Heart right ventricle (tissue), 16 donors: ENCODE measurements at places on chromosomes 7 and 10.

GRCh38 chr10:74088722-74089121 is 61.9 kb downstream of the AP3M1 start:
- DNase-seq: no peak

- DNase-seq: no peak
Observed at GRCh38 chr7:39741942-39742623, 118.7 kb downstream of the RALA start.

- DNase-seq: no peak
Observed at GRCh38 chr7:16587129-16587528, 58.4 kb downstream of the ANKMY2 start.

- no peak for DNase-seq
Observed at GRCh38 chr7:101486433-101487104, 123.9 kb downstream of the COL26A1 start.

GRCh38 chr10:102740229-102740628 is 3.5 kb upstream of the WBP1L start:
- DNase-seq: no peak

- no peak for DNase-seq
Observed at GRCh38 chr7:135560631-135561030, 2.9 kb downstream of the NUP205 start.

DNA sequence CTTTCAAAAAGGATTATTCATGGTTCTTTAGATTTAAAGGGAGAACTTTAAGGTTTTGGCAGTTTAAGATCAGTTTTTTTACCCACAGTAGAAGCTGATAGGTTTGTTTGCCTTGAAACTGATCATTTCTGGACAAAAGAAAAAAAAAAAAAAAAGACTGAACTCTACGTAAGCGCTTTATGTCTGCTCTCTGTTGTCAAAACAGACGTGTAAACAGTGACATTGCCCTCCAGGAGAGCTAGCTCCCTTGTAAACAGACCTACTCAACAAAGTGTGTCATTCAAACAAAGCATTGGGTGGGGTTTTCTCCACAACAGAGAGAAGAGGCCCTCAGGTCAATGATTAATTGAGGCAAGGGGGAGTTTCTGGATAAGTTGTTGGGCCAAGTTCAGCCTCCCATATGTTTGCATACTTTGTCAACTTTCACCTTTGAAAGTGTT is 568.1 kb upstream of the LRRN3 start:
- DNase-seq: no peak

DNA sequence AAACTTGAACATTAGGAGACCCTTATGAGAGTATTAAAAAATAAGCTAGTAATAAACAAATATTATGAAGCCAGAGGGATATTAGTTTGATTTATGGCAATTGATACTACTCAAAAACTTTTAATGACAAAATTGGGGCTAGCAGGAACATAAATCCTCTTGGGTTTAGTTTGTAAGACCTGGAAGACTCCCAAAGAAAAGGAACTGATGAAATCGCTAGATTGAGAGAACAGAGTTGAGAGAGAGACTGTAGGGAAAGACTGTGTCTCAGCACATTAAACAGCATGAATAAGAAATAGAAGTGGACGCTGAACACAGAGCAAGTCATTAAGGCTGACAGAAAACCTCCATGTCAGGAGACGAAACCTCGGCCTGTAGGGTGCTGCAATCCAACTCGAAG is 56.4 kb downstream of the ICA1 start:
- no peak for DNase-seq

DNA sequence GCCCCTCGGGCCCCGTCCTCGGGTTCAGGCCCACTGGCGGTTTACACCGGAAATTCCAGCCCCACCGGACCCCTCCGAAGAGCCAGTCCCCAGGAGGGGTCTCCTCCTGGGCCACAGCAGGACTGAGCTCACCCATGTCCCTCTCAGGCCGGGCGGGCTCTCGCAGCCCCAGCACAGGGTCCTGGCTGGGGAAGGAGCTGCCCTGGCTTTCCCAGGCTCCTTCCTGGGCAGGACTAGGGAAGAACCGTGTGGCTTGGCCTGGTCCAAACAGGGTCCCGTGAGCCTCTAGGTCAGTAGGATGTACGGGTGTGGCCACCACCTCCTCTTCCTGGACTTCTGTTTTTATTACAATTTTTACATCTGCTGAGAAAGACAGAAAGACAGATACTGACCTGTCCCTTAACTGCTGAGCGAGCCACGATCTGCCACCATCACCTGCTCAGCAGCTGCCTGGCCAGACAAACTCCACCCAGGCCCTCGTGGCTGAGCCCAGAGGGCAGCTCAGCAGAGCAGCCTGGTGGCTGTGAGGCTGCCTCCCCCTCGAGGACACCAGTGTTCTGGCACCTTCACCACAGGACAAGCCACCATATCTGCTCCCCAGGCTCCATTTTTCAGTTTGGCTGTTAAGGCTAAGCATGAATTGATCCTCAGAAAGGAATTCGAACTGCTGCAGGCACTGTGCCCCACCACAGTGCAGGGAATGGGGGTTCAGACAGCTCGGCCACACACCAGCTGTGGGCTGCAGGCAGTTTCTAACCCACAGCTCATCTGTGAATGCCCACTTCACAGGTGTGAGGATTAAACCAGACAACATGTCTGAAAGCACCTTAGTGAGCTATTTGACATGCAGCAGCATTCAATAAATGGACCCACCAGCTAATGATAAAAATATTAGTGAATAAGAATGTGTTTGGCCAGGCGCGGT is 14.5 kb upstream of the ZNF777 start:
- DNase-seq: no peak

- no peak for DNase-seq
Observed at GRCh38 chr7:155277385-155277994, 20.2 kb upstream of the INSIG1 start.

- no peak for DNase-seq
Observed at GRCh38 chr10:107051769-107052168, 112.7 kb downstream of the SORCS1 start.

- no peak for DNase-seq
Observed at GRCh38 chr7:148276314-148277041, 314.1 kb upstream of the C7orf33 start.

GRCh38 chr7:106570146-106570545 is 90.8 kb downstream of the CCDC71L start:
- no peak for DNase-seq

GRCh38 chr10:69338547-69339450 is 60.5 kb downstream of the HK1 start:
- no peak for DNase-seq

DNA sequence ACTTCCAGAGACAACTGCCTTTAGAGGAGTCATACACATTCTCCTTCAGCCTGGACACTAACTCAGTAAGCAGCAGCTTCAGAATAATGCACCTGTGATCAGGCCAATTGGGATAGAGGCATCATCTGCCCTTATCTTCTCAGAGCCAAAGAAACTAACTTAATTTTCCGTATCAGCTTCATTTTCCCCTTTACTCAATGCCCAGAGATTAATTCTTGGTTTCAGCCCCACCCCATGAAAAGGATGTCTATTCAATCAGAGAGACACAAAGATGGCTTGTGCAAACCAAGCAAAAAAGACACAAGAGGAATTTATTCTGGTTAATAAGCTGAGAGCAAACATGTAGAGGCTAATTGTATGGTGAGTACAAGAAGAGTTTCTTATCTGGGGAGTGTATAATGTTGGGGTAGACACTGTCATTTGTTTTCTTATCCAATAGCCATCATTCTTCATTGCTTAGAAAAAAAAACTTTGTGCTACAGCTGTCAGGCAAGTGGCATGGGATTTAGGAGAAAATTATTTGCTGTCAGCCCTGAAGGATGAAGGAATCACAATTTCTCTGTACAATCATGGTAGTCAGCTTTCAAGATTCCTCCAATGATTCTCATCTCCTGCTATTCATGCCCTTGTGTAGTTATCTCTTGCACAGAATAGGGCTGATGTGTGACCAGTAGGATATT is 38.7 kb upstream of the CCSER2 start:
- no peak for DNase-seq

DNA sequence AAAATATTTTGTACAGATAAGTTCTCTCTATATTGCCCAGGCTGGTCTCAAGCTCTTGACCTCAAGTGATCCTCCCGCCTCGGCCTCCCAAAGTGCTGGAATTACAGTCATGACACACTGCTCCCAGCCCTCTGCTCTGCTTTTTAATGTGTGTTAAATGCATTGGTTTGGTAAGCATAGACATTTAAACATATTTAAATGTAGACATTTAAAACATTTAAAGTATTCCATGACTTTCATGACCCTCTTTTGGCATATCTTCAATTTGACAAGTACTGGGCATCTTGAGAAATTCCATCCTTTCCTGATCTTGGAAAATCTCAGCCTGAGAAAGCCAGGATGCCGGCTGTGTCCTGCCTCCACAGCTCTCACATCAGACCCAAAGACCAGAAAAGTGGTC is 5.2 kb upstream of the SAR1A start:
- DNase-seq: no peak

DNA sequence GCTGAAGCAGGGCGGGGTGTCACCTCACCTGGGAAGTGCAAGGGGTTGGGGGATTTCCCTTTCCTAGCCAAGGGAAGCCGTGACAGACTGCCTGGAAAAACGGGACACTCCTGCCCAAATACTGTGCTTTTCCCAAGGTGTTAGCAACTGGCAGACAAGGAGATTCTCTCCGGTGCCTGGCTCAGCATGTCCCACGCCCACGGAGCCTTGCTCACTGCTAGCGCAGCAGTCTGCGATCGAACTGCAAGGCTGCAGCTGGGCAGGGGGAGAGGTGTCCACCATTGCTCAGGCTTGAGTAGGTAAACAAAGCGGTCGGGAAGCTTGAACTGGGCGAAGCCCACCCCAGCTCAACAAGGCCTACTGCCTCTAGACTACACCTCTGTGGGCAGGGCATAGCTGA is 80.9 kb upstream of the DNAJB12 start:
- no peak for DNase-seq

DNA sequence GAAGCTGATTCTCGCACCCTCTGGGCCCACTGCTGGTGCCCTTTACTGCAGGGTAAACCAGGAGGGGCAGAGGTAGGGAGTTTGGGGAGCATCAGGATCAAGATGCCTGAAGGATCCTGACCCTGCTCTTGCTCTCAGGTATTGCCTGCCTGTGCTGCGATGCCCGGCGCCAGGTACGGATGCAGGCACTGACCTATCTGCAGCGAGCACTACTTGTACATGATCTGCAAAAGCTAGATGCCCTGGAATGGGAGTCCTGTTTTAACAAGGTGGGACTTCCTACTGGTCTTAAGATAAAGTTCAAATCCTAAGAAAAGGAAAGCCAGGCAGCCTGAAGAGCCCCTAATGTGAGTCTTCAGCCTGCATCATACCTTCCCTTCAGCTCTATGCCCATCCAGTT is 16.1 kb upstream of the NFKB2 start:
- no peak for DNase-seq

DNA sequence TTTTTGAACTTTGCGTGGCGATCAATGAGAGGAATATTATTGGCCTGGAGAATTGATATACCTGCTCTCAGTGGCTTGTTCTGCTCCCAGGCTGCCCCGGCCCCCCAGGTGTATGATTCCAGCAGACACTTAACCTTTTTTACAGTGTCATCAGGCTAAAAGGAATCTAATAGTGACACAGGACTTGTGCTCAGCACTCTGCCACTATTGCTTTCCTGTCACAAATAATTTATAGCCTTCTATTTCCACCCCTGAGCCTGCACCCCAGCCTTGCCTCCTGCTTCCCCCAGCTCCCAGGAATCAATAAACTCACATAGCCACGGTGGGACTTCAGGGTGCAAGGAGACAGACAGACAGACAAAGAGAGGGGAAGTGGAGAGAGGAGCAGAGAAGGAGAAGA is 28.3 kb downstream of the PAX2 start:
- DNase-seq: no peak

DNA sequence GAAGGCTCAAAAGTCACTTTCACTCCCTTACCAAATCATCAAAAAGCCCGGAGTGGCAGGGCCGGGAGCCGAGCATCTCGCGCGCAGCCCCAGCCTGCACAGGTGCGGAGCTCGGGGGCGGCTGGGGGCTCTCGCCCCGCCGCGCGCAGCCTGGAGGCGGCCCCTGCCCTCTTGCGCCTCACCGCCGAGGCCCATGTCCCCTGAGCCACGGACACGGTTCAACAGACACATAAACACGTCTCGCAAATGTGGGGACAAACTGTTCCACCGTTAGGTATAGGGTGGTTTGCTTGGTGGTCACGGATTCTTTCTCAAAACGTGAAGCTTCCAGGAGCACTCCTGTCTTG is 700 bp downstream of the GSAP start:
- DNase-seq: no peak

DNA sequence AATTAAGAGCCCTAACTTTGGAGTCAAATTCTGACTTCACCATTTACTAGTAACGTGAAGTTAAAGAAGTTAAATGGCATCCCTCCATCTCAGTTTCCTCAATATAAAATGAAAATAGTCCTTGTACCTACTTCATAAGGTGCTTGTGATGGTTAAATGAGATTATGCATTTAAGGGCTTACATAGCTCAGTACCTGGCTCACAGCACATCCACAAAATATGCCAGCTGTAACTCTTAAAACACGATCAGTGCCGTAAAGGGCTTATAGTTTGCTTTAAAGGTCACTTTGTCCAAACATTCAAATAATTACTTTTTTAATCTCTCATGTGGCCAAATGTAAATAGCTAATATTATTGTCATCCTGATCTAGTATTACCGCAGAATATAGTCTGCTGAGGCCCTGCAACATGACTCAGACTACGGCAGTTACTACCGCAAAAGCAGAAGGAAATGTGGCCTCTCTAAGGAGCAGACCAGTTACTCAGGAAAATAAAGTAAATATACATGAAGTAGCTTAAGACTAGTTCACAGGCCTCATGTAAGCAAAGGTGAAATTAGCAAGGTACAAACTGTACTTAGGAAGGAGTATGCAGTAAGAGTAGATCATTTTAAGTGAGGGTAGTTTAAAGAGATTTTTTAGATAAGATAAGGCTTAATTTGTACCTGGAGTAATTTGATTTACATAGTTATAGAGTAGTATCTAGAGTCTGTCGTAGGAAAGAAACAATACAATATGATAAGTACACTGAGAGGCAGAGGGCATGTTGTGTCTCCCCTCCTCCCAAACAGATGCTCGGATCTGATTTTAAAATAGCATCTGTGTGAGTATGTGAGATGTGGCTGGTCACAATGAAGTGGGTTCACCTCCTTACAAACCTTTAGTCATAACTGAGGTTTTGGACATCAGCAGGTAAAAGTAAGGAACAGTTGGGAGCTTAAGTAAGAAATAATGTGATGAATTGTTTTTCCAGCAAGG is 13.1 kb downstream of the CASP2 start:
- no peak for DNase-seq

DNA sequence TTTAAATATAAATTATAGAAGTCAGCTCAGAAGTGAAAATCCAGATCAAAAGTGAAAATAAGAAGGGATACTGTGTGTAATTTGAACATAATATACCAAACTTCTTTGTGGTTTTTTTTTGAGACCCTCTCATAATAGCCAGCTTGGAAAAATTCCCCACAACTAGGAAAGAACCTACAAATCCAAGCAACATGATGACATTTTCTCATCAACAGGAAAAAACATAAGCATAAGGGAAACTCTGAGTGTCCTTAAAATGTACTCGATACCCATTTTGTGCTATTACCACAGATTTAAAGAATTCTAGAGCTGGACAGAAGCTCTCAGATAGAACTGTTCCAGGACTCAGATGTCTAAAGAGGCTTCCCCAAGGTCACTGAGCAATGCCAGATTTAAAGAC is 214.8 kb upstream of the KLF14 start:
- DNase-seq: no peak
